ENCODE measurements at places on chromosomes 3 and 15.

GRCh38 chr3:53230041-53230621 is 25.7 kb downstream of the TKT start:
- no peak for DNase-seq

DNA sequence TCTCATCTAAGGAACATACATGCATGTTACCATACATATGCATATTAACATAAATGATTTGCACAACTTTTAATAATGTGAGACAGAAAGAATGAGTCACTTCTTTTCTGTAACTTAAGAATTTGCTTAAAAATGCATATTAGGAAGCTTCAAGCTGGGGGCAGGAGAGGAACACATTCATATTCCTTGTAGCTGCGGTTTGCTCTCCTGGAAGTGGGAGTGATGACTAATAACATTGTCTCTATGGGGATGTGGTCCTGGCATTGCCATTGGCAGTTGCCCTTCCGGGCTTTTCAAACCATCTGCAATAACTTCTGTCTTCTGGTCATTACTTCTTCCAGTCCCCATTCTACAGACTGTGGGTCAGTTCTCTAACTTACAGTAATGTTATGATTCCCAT is 15.6 kb downstream of the CHST2 start:
- DNase-seq: peak; percentile 90

- DNase-seq: no peak
Measured at GRCh38 chr15:54298396-54298795, 320.2 kb downstream of the UNC13C start.

GRCh38 chr15:85452436-85452835 is 72.0 kb downstream of the AKAP13 start:
- DNase-seq: no peak

GRCh38 chr15:65210770-65211481 is at the start of gene CILP:
Gene CILP, minus strand, starts transcription at chr15:65211473. Its CDS starts 1,718 bp downstream, at chr15:65209755.
- DNase-seq: no peak

DNA sequence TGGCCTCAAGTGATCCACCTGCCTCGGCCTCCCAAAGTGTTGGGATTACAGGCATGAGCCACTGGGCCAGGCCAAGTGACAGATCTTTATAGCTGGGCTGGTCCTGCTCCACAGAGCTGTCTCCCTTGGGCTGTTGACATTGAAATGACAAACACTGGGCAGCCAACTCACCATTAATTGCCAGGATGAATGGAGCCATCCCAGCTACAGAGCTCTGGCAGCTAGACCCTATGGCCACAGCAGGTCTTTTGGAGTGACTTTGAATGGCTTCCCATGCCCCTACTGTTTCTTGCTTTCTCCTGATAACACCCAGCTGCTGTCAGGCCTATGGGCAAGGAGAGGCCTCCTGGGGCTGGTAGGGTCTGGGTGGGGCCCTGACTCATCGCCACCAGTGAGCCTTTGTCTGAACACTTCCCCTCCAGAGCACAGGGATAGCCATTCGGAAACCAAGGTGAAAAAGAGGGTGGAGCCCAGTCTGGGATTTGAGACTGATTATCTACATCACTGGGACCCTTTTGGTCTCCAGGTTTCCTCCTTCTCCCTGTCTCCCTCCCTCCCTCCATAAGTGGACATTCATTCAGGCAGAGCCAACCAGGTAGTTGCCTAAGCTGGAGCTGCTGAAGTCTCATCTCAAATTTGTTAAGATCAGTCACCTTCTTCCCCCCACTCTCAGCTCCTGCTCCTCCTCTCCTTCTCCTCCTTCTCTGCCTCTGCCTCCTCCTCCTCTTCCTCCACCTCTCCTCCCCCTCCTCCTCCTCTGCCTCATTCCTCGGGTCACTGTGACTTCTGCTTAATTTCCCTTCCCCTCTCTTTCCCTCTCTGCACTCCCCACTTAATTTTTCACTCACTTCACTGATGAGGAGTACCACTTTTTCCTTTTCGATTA is 34.0 kb downstream of the BHLHE40 start:
- DNase-seq: no peak

DNA sequence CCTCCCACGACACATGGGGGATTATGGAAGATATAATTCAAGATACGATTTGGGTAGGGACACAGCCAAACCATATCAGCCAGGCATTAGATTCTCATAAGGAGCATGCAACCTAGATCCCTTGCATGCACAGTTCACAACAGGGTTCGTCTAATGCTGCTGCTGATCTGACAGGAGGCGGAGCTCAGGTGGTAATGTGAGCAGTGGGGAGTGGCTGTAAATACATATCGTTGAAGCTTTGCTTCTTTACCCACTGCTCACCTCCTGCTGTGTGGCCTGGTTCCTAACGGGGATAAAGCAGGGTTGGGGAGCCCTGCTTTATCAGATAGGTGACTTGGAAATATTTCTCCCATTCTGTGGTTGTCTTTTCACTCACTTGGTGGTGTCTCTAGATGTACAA is 14.8 kb downstream of the DOCK3 start:
- DNase-seq: no peak

GRCh38 chr3:39136533-39137434 is 16.6 kb downstream of the CSRNP1 start:
- no peak for DNase-seq

GRCh38 chr3:140736863-140737460 is 59.1 kb downstream of the TRIM42 start:
- peak; percentile 10 for DNase-seq

DNA sequence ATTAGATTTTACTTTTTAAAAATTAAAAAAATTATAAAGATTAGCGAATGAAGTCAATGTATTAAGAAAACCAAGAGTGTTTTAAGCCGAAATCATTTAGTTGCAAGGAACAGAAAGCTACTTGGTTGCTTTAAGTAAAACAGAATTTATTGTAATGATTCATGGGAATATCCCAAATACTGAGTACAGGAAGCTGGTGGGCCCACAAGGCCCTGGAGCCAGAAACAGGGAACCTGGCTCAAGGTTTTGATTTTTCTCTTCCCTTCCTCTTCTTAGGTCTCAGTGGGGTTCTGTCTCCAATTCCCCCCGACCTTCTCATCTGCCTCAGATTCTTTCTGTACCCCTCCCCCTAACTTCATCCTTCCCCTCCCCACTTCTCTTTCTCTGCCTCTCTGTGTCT is 229.0 kb downstream of the TLE3 start:
- DNase-seq: no peak

- DNase-seq: no peak
Measured at GRCh38 chr3:150040097-150040496, 69.4 kb upstream of the PFN2 start.

DNA sequence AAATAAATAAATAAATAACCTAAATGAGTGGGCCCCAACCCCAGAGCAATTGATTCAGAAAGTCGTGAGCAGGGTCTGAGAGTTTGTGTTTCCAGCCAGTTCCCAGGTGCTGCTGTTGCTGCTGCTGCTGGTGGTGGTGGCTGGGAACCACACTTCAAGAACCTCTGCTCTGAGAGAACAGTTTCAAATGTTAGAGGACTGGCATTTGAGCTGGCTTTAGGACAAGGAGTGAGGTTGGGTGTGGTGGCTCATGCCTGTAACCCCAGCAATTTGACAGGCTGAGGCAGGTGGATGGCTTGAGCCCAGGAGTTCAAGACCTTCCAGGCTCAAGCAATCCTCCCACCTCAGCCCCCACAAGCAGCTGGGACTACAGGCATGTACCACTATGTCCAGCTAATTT is 123.1 kb upstream of the UBE2E1 start:
- DNase-seq: no peak

GRCh38 chr3:189588070-189588469 is 43.1 kb upstream of the TP63 start:
- no peak for DNase-seq

- peak; percentile 24 for DNase-seq
Measured at GRCh38 chr3:126746395-126747177, 42.5 kb downstream of the CHCHD6 start.

GRCh38 chr3:126133606-126134005 is 46.8 kb downstream of the ALDH1L1 start:
- no peak for DNase-seq

- no peak for DNase-seq
Measured at GRCh38 chr15:100918690-100919480, at the start of gene LRRK1. Gene LRRK1, plus strand, starts transcription at chr15:100919357. Its CDS starts 5,276 bp downstream, at chr15:100924633.

DNA sequence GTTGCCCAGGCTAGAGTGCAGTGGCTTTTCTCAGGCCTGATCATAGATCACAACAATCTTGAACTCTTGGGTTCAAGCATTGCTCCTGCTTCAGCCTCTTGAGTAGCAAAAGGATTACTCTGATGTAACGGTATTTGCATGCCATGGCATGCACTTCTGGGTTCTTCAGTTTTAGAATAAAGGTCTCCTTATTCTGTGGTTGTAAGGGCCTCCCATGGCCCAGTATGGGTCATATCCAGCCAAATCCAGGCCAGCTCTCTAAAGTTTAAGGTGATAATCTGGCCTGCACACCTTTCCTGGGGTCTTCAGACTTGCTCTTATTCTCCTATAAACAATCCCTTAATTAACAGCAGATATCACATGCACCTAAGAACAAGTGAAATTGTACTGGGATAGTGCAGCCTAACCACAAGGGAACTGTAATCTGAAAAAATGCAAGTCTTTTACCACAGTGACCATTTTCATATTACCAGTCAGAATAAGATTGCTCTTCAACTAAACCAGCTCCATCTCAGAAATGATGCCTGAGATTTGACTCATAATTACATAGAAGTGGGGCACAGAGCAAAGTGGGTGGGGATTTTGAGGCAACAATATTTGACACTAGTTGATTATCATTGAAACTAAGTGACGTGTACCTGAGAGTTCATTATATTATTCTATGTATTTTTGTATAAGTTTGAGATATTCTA is 25.4 kb downstream of the COMMD2 start:
- DNase-seq: no peak

DNA sequence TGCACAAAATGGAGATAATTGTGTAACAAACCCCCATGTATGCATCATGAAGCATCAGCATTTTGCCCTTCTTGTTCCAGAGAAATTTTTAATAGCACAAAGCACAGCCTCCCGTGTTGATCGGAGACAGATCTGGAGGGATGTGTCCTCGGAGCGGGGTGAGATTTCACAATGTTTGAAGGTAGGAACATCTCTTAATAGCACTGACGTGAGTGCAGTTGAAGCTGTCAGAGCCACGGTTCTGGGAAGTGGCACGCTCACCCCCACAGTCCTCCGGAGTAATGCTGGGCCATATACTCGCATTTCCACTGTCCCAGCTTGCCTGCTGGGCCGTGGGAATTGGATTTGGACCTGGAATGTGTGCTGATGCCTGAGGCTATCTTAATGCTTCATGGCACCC is 24.1 kb downstream of the ARPP21 start:
- DNase-seq: no peak

DNA sequence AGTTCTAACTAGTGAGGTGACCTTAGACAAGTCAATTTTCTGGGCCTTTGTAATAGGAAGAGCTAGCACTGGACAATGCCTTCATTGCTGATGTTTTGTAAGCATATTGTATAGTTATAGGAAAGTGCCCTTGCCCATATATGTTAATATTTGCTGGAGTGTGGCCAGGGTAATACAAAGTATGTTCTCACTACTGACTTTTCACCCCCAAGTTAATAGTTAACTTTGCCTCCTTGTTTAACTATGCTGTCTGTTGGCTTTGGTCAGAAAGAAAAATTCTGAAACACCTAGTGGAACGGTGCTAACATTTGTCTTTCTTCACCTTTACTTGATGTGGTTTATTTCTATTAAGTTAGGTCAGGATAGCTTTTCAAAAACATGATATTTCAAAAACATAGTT is 287.4 kb upstream of the CTNNB1 start:
- no peak for DNase-seq

- no peak for DNase-seq
Measured at GRCh38 chr3:187212705-187213104, 15.4 kb downstream of the RTP1 start.

GRCh38 chr3:54353546-54353945 is 231.2 kb downstream of the CACNA2D3 start:
- DNase-seq: no peak

GRCh38 chr3:167884481-167884880 is 149.0 kb downstream of the SERPINI1 start:
- DNase-seq: no peak

DNA sequence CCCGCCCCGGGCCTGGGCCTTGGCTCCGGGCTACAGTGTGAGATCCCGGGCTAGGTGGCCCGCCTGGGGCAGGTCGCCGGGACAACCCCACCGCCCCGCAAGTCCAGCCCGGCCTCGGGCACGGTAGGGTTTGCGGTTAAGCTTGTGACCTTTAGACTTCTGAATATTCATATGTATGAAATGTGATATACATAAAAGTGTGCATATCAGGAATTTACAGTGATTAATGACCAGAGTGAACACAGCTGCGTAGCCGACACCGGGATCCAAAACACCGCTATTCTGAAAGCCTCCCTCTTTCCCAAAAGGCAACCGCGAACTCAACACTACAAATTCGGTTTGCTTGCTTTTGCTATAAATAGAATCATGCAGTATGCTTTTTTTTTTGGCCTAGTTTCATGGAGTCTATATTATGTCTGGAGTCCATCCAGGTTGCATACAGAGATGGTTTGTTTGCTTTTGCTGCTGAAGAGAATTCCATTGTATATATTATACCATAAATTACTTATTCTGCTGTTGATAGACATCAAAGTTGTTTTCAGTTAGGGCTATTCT is 636 bp upstream of the SNRPA1 start:
- DNase-seq: no peak

- DNase-seq: no peak
Measured at GRCh38 chr3:119810018-119810435, 28.1 kb downstream of the NR1I2 start.

GRCh38 chr3:159859836-159860235 is 128.8 kb upstream of the IL12A start:
- no peak for DNase-seq

DNA sequence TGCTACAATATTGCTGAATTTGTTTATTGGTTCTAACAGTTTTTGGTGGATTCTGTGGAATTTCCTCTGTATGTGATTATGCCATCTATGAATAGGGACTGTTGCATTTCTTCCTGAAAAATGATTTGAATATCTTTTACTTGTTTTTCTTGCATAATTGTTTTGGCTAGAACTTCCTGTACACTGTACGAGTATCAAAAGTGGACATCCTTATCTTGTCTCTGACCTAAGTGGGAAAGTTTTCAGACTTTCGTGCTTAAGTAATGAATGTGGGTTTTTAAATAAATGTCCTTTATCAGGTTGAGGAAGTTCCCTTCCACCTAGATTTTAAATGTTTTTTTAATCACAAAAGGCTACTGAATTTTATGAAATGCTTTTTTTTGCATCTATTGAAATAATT is 203.8 kb upstream of the ATP10A start:
- DNase-seq: no peak

DNA sequence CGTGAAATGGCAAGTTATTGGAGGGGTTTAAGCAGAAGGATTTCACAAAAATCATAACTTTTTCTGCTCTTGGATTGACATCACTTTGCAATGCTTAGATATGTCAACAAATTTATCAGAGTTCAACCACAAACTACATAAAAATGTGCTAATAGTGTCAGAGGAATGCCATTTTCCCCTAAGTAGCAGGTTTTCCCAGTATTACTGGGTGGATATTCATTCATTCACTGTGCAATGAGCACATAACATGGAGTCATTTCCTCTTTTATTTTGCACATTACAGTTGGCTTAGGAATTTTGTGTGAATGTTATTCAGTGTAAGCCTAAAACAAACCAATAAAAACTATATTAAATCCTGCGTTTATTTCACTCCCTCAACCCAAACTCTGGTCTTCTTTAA is 537.3 kb upstream of the MCTP2 start:
- DNase-seq: no peak

- DNase-seq: no peak
Measured at GRCh38 chr3:76724706-76725105, 315.2 kb upstream of the ROBO2 start.

GRCh38 chr15:26648676-26649075 is 124.2 kb downstream of the GABRB3 start:
- no peak for DNase-seq

GRCh38 chr3:113754494-113755159 is 7.8 kb downstream of the ATP6V1A start:
- no peak for DNase-seq

- DNase-seq: no peak
Measured at GRCh38 chr3:23741036-23741706, 64.6 kb upstream of the UBE2E1 start.

All from non-pigmented ciliary epithelial cell (primary cell).